ENCODE measurements at places on chromosomes 4 and X.
A peak's percentile ranks its signal among the peaks of the same experiment; 100 is the strongest.

DNA sequence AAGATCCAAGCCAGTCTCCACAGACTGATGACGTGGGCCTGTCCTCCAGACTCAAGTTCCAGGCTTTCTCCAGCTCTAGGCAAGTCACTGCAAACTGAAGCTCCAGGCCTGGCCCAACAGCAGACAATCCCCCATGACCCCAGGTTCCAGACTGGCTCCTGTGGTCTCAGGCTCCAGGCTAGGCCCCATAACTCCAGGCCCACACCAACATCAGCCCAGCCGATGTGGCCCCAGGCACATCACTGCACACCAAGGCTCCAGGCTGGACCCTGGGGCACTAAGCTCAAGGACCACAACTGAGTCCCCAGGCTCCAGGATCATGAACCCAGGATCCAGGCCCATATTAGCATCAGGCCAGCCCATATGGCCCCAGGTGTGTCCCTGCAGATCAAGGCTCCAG, 143.6 kb downstream of the COX7B2 start:
- no peak for DNase-seq

DNA sequence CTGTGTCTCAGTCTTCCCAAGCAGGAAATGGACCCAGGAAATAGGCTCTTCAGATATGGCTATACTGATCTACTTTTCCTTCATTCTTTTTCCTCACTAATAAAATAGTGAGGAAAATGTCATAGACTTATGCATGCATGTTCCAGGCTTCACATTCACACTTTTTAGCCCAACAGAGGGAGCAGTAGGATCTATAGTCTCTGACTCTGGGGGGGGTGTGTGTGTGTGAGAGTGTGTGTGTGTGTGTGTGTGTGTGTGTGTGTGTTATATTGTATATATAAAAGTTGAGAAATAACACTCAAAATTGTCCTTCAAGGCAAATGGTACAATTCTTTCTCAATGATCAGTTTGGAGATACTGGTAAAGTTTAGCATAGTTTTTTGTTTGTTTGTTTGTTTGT, 297.2 kb upstream of the GALNT7 start:
- DNase-seq = no peak

GRCh38 chr4:180766045-180766444, 1477.2 kb upstream of the TENM3 start:
- no peak for DNase-seq

DNA sequence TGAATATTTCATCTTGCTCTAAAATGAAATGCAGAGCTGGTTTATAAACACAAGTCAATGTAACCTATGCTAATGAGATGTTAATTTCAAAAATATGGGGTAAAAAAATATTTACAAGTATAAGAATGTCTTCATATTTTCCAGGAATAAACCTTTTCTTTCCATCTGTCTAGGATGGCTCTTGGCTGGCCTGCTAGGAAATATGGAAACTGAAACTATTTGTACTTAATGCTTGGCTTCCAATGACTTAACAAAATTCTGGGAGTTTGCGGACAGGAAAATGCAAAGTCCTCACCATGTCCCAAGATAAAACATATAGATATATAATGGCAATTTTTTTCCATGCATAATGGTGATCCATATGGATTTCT, 168.1 kb downstream of the SCFD2 start:
- DNase-seq = no peak

DNA sequence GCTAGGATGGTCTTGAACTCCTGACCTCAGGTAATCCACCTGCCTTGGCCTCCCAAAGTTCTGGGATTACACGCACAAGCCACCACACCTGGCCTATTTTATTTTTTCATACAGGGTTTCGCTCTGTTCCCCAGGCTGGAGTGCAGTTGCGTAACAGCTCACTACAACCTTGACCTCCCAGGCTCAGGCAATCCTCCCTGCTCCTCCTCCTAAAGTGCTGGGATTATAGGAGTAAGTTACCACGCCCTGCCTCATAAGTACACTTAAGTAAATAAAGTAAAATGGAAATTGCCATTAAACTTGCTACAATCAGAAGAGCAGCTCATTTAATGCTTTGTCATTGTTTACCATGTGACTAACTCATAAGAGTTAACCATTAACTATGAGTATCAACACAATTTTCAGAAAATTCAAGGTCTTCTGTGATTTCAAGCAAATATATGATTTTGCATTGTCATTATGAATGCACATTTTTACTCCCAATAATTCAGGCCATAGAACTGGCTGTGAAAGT, 12.3 kb downstream of the UGDH start:
- no peak for DNase-seq

DNA sequence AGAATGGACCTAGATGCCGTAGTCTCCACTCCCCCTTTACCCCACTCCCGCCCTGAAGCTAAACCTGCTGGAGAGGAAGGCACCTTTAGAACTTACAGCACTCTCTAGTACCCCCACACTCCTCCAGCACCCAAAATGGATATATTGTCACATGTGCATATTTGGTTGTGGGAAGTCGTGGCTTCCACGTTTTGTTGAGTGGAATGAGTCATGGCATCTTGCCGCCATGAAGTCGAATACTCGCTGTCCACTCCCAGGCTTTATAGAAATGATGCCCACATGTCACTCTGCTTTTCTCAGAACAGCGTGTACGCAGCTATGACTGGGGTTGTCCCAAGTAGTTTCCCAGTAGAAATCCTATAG, 545 bp downstream of the ABCE1 start:
- peak; percentile 18 for DNase-seq

GRCh38 chr4:127309369-127310102, 323.2 kb upstream of the INTU start:
- DNase-seq = no peak

DNA sequence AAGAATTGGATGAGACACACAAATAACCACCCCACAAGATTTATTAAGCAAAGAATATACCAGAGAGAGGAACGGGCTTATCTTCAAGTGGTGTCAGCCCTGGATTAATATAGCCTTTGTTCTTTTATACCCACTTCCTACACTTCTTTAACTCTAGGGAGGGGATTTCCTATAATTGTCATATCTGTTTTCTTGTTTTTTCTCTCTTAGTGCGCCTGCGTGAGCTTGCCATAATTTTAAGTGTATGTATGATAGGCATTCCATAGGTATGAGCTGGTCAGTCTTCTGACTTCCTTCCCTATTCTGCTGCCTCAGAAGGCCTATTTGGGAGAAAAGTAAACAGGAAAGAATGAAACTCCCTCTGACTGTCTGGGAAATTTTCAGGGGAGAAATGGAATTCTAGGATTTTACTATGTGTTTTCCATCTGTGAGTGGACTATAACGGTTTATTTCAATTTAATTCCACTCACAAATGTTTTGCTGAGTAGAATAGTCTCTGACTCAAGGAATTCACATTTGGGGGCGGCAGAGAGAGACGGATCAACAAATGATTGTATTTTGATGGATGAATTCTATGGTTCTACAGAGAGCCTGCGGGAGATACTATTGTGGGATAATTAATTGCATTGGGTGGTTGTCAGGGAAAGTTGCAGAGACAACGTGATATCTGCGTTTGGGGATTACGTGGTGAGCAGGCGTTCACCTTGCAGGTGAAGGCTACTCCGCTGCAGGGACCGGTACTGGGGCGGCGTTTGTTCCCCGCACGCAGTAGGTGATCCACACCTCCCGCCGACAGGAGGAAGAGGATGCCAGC, 626 bp upstream of the CEP135 start:
- peak; percentile 19 for DNase-seq

DNA sequence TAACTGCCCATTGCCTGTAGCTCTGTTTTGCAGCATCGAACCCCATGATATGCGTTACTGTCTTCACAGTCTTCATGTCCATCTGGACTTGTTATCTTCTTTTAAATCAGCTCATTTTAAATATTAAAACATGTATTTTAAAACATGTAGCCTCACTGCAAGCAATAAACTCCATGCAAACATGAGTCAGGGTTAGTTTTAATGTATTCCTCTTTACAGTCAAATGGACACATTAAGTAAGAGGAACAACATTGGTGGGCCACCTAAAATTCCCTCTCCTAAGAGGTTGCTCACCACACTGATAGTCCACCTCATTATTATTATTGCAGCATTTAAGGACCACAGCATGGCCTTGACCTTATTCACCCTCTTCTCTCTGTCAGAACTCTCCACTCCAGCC, 74.1 kb downstream of the CLCN5 start:
- DNase-seq = no peak

Data from activated T-helper 1 cell treated with anti-CD3 and anti-CD28 coated beads, Interleukin-2, amount 50 U/mL, for 16 hours (primary cell).